ENCODE measurements at places on chromosomes 5 and 9.

DNA sequence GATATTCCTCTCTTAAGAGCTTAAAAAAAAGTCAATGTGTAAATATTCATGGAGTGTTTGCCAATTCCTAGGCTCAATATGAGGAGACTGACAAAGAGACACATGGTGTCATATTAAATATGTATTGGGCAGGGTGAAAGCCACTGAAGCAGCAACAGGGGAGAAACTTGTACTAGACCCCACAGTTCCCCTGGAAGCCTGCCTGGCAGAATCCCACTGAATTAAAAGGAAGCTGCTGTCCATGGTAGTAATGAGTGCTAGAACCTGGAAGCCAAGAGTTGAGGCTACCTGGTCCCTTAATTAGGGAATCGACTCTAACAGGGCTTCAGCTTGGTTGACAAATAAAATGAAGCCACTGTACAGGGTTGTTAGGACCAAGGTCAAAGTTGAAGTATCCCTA, 129.4 kb upstream of the GPR151 start:
- peaks cover 8% of the 10 kb centered on the region for H3K27me3 ChIP-seq
- H3K27ac ChIP-seq = no peak overlapping the region
- H3K36me3 ChIP-seq = no peaks in the 10 kb centered on the region
- DNase-seq = peak; percentile 19
- H3K4me1 ChIP-seq = peaks cover 7% of the 10 kb centered on the region

DNA sequence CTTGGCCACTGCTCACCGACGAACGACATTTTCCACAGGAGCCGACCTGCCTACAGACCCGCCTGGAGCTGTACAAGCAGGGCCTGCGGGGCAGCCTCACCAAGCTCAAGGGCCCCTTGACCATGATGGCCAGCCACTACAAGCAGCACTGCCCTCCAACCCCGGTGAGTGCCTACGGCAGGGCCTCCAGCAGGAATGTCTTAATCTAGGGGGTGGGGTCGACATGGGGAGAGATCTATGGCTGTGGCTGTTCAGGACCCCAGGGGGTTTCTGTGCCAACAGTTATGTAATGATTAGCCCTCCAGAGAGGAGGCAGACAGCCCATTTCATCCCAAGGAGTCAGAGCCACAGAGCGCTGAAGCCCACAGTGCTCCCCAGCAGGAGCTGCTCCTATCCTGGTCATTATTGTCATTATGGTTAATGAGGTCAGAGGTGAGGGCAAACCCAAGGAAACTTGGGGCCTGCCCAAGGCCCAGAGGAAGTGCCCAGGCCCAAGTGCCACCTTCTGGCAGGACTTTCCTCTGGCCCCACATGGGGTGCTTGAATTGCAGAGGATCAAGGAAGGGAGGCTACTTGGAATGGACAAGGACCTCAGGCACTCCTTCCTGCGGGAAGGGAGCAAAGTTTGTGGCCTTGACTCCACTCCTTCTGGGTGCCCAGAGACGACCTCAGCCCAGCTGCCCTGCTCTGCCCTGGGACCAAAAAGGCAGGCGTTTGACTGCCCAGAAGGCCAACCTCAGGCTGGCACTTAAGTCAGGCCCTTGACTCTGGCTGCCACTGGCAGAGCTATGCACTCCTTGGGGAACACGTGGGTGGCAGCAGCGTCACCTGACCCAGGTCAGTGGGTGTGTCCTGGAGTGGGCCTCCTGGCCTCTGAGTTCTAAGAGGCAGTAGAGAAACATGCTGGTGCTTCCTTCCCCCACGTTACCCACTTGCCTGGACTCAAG, 1.5 kb downstream of the CSF2 start:
- peaks cover 9% of the 10 kb centered on the region for H3K4me1 ChIP-seq
- DNase-seq = no peak
- no peak overlapping the region for H3K27ac ChIP-seq

- no peaks in the 10 kb centered on the region for H3K4me1 ChIP-seq
- no peaks in the 10 kb centered on the region for H3K36me3 ChIP-seq
- no peak for DNase-seq
- H3K27ac ChIP-seq = no peak overlapping the region
- no peaks in the 10 kb centered on the region for H3K27me3 ChIP-seq
Measured at GRCh38 chr5:120823328-120823727, 359.2 kb downstream of the PRR16 start.

GRCh38 chr9:81822967-81823366, 105.3 kb upstream of the SPATA31D4 start:
- DNase-seq = no peak
- no peaks in the 10 kb centered on the region for H3K27me3 ChIP-seq
- H3K4me1 ChIP-seq = peaks cover 62% of the 10 kb centered on the region
- H3K4me3 ChIP-seq = no peak overlapping the region
- H3K36me3 ChIP-seq = no peaks in the 10 kb centered on the region
- H3K27ac ChIP-seq = no peak overlapping the region

- peak overlapping the region; percentile 82 for H3K4me3 ChIP-seq
- H3K36me3 ChIP-seq = peaks cover 4% of the 10 kb centered on the region
- DNase-seq = no peak
- H3K4me1 ChIP-seq = peaks cover 33% of the 10 kb centered on the region
- H3K27me3 ChIP-seq = peaks cover 15% of the 10 kb centered on the region
Measured at GRCh38 chr9:114612272-114612923, 1.3 kb downstream of the TMEM268 start.

All from nephron progenitor cell (in vitro differentiated cells).